ENCODE measurements at places on chromosomes 5 and 9.

- no peak for DNase-seq
These were observed 593.1 kb downstream of the MAT2B start for GRCh38 chr5:164098531-164098930.

DNA sequence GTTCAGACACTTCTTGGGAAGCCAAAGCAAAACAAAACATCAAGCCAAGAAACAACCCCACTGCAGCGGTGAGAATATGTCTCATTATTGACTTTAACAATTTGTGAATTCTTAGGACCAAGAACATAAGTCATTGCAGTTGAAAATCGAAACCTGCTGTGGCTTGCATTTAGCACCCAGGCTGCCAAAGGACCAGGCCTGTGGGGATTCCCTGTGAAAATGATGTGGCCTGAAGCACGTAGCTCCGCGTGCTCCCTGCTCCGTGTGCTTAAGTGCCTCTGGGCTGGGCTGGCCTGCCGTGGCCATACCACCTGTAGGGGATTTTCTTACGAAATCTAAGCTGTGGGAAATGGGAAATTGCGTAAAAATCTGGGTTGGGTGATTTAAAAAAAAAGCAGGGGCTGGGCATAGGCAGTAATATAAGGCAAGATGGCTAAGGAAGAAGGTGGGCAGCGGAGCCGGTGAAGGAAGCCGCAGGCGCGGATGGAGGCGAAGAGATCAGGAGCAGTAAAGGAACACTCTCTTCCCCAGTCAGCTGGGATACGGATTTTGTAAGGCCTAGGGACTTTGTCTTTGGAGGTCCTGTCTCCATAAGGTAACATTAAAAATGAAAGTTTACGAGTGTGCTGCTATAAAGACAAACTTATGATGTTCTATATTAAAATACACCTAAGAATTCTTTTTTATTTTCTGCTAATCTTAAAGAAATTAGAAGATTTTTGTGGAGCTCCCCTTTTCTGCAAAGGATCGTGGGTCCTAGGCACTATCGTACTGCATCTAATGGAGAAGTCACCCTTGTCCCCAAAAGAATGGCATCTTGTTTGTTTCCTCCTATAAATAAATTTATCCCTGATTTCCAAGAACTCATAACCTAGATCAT is 189.6 kb upstream of the SEMA6A start:
- DNase-seq: no peak

DNA sequence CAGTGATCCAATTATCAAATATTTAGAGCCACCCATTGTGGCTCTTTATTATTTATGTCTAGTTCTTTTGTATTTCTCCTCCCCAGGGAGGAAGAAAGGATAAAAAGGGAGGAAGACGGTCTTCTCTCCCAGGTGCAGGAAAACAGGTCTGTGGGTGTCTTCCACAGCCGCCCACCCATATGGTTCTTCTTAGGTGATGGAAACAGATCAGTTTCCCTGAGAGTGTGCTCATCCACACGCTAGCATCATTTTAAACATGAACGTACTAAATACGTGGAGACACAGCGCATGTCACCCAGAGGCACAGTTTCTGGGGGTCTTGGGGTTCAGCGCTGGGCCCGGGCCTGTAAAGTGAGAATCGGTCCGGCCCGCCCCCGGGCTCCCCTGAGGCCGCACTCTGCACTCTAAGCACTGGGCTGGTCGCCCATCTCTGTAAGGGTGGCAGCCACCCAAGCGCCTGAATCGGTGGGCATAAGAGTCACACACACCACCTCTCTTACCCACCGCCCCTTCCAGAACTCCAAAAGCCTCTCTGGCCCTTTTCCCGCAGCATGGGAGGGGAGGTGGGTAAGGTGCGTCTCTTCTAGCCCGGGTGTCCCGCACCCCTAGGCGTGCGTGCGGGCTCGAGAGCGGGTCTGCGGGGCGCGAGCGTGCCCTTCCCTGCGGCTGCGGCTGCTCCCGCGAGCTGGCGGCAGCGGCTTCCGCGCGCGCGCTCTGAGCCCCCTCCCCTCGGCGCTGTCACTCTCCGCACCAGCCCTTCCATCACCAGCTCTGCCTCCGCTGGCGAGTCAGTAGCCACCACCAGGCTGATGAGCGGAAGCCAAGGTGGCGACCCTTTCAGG is 1.3 kb downstream of the PTCH1 start:
- DNase-seq: no peak

- no peak for DNase-seq
These were observed 60.6 kb downstream of the SHB start for GRCh38 chr9:38008168-38009034.

DNA sequence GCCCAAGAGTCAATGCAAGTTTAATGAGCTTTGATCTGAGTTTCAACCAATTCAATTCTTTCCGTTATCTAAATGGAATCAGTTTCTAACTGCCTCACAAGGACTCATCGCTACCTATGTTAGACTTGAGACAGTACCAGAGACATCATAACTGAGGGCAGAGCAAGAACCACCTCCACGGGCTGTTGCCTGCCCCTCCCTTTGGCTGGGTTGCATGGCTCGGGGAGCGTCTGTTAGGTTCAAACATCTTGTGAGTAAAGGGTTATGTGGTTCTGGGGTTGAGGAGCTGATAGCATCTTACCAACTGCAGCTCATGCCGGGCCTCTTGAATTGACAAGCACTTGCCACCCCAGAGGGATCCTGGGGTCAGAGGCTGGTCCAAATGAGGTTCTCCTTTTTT is 457.9 kb downstream of the ENC1 start:
- no peak for DNase-seq

GRCh38 chr9:100309992-100310391 is 42.8 kb downstream of the TEX10 start:
- no peak for DNase-seq

- DNase-seq: no peak
These were observed 52.5 kb upstream of the NKD2 start for GRCh38 chr5:955886-956761.

GRCh38 chr5:179512452-179513000 is 37.8 kb upstream of the RUFY1 start:
- no peak for DNase-seq

GRCh38 chr5:134409321-134409720 is 2.4 kb downstream of the CDKN2AIPNL start:
- DNase-seq: no peak

DNA sequence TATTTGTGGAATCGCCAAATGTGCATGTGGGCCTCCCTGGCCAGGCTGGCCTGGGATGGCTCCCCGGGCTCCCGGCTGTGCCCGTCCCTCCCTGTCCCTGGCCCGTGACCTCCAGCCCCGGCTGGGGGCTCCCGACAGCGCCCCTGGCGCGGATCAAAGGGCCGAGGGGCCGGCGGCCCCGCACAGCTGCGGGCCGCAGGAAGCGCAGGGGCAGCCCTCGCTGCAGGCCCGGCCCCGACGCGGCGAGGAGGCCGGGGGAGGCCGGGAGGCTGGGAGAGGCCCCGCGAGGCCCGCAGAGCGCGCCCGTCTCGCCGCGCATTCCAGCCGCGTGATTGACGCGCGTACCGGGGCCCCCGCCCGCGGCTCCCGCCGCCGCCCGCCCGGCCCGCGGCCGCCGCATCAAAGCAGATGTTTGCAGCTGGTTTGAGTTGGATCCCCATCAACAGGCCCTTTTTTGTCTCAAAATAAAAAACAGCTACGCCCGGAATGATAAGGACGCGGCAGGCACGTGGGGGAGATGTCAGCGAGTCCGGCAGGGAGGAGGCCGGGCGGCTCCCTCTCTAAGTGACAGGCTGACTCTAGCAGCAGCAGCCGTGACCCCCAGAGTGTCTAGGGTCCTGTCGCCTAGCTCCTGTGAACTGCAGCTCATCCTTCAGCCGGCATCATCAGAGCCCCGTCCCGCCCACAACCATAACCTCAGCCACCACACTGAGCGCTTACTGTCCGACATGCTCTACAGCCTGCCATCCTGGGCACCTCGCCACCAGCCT is 69.4 kb downstream of the LMX1B start:
- DNase-seq: no peak

DNA sequence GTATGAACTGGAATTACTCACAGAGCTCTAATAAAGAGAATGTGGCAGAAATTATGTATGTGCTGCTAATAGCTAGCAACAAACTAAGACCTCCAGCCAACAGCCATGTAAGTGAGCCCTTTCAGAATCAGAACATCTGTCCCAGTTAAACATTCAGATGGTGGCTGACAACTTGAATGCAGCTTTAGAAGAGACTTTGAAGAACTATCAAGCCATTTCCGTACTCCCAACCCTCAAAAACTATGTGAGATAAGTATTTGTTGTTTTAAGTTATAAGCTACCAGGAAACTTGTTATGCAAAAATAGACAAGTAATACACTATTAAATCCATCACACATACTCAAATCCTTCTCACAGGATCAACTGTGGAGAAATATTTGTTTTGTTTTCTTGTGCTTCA is 205.2 kb upstream of the EDIL3 start:
- no peak for DNase-seq

GRCh38 chr5:82821846-82822633 is 255.2 kb downstream of the TMEM167A start:
- no peak for DNase-seq

- DNase-seq: no peak
These were observed 16.0 kb downstream of the ZNF462 start for GRCh38 chr9:106878934-106879333.

- no peak for DNase-seq
These were observed 665 bp downstream of the SLC6A3 start for GRCh38 chr5:1444361-1445189.

- no peak for DNase-seq
These were observed 9.8 kb downstream of the DOCK2 start for GRCh38 chr5:169646856-169647255.

DNA sequence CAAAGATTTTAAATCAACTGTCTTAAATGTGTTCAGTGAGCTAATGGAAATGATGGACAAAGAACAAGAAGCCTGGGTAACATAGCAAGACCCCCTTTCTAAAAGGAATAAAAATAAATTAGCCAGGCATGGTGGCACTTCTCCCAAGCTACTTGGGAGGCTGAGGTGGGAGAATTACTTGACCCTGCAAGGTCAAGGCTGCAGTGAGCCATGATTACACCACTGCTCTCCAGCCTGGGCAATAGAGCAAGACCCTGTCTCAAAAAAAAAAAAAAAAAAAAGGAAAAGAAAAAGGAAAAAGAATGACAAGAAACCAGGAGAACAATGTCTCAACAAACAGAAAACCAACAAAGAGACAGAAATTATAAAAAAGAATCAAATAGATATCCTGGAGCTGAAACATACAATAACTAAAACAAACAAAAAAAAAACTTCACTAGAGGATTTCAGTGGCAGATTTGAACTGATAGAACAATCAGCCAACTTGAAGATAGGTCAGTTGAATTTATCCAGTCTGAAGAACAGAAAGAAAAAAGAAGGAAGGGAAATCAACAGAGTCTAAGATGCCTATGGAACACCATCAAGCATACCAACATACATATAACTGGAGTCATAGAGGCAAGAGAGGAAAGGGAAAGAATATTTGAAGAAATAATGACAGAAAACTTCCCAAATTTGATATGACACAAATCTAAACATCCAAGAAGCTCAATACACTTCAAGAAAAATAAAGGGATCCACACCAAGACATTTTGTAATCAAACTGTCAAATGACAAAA is 16.8 kb upstream of the SLC35D2 start:
- no peak for DNase-seq

GRCh38 chr9:77876091-77876490 is 155.5 kb downstream of the GNAQ start:
- no peak for DNase-seq

DNA sequence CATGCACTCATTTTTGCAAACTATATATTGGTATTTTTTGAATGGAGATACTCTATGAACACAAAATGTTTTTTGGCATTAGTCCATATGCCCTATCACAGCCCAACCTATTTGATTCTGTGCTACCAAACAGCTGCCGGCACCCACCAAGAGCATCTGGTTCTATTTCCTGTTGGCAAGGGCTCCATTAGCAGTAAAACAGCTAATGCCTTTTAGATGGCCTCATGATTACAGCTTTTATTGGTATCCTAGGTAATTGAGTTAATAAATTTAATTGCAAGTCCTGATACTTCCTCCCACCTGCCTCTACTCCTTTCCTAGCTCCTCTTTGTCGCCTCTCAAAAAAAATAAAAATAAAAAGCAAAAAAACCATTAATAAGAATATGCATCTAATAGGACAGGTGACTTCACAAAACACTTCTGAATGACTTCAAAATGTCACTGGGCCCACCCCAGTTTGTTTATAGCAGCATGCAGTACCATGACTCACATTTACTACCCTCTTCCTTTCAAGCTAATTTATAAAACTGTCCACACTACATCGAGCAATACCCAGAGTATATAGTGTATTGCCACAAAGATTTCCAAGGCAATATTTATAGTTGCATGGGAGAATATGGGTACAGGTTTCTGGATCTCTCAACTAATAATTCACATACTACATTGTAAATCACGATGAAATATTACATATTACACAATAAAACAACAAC is 620.4 kb downstream of the SLCO4C1 start:
- DNase-seq: no peak
